ENCODE measurements at places on chromosomes 1 and 21.

DNA sequence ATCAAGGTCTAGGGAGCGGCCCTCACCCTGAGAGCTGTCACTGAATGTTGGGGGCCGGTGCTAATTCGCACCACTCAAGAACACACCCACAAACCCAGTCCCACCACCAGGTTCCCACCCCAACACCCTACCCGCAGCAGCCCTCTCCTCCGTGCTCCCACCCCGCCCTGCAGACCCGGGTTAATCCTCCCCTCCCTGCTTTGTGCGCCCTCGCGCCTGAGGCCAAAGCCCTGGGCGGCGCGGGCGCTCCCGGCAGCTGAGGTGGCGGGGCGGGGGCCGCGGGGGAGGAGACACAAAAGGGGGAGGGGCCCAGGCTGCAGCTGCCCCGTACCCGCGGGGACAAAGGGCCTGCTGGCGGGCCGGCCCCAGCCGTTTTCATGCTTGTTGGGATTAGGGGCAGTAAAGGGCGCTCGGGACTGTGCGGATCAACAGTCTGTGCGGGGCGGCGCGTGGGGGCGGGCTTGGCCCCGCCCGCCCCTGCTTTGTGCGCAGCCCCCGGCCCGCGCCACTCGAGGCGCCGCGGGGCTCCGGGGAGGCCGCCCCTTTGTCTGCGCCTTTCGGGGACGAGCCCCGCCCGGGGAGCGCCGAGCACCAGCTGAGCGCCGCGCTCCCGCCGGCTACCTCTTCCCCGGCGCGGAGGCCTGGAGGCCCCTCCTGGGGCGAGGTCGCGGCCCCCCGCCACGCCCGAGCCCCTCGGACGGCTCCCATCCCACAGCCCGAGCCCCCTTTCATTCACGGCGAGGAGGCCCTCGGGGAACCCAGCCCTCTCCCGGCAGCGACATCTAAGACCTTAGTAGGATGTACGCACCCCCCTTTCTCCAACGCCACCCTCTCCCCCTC, 10.9 kb downstream of the C1orf216 start:
- DNase-seq: peak; percentile 30

- DNase-seq: no peak
These were observed 34.6 kb upstream of the RRP15 start for GRCh38 chr1:218250492-218250891.

GRCh38 chr1:24702511-24703293, 42.5 kb upstream of the CLIC4 start:
- DNase-seq: no peak

DNA sequence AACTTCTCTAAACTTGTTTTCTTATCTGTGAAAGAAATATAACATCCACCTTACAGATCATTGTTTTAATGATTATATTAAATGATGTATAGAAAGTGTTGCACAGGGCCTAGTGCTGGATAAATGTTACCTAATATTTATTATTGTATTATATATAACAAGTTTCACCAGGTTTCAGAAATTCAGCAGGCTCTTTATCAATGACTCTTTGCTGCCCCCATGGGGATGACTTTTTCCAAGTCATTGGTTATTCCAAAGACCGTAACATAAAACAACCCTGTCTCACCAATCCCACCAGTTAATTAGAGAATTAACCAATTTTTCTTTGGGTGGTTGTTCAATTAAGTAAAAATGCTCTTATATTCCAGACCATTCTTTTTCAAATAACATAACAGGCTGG, 7.3 kb upstream of the DEDD start:
- peak; percentile 62 for DNase-seq

DNA sequence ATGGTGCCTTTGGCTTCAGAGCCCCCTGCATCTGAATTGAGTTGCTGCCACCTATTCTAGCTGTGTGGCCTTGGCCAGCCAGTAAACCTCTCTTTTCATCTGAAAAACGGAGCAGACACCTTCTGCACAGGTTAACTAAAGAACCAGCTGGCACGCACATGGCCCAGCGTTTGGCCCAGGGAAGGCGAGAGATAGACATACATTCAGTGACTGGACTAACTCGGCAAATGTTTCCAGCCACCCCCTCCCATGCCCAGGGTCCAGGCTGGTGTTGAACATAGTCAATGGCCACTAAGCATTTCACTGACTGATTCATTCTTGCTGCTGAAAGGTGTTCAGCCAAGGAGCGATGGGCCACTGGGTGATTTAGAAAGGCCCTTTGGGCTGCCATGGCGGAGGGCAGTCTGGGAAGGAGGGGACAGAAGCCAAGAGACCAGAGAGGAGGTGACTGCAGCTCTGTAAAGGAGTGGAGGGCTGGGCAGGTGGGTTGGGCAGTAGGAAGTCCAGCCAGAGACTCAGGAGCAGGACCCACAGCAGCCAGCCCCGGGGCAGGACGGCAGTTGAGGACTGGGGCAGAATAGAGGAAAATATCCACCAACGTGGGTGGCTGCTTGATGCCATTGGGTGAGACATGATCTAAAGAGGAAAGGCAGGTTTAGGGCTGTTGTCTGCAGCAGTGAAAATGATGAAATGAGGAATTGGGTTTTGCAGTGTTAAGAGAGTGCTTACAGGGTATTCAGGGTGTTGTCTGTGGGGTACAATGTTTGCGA, 184.3 kb downstream of the HIVEP3 start:
- no peak for DNase-seq

- DNase-seq: no peak
These were observed 13.6 kb downstream of the IPO9 start for GRCh38 chr1:201842472-201843027.

- DNase-seq: no peak
These were observed 95.9 kb downstream of the PLD5 start for GRCh38 chr1:242428399-242429190.

DNA sequence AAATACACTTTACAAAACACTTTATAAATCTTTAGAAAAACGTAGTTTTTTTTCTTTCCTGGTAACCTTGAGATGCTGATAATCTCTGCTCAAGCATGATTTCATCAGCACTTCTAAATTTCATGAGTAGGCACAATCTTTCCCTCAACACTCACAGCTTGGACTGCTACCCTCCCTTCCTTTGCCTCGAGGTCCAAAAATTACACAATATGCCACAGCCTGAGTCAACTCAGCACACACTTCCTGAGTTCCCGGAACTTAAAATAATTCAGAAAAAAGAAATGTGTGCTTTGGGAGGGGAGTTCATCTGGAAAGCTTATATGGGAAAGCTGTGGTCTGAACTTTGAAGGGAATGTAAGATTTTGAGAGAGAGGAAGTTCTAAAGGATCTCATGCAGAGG, 5.9 kb downstream of the CLCA2 start:
- no peak for DNase-seq

DNA sequence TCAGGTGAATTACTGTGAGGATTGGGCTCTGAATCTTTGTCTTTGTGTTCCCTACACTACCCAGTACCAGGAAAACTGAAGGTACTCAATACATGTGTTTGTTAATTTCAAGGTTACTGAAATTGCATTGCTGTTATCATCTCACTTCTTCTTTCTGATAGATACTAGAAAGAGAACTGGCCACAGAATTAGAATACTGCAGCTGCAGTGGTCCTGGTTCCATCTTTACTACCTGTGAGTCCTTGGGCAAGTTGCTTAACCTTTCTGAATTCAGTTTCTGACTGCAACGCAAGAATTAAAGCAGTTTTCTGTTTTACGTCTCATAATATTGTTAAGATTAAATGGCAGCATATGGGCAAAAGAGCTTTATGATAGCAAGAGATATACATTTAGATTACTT, 263.5 kb downstream of the LMO4 start:
- peak; percentile 15 for DNase-seq

DNA sequence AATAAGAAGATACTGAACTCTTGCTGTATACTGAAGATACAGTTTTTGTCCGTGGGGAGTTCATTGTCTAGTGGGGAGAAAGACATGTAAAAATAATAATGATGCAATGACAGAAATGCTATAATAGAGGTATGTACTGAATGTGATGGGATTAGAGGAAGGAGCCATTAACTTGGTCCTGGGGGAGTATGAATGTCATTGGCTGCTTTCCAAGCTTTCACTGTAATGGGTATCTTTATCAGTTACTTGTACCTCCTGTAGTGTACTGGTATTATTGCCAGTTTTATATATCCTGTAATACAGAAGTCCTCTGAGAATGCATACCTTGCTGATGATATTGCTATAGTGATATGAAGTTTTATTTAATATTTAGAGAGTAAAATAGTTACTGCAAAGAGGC, 7.4 kb downstream of the BTBD8 start:
- no peak for DNase-seq

GRCh38 chr1:99456536-99456935, 189.4 kb upstream of the PALMD start:
- DNase-seq: no peak

DNA sequence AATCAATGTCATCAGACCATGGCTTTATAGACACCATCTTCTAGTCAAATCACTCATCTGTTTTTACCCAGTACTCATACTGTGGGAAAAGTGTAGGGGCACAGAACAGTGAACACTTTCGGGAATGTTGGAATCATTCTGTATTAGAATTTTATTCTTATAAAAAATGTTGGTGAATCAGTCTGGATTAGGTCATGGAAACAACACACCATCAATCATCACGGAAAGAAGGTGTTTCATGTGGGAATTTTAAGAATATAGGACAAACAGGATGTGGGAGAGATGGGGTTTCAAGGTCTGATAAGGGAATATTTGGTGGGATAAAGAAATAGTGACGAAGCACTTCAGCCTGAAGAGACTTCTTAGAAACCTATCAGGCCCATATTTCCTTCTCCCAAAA, 17.3 kb downstream of the GBP1 start:
- DNase-seq: no peak

GRCh38 chr1:154575951-154576566, 8.5 kb downstream of the CHRNB2 start:
- no peak for DNase-seq

DNA sequence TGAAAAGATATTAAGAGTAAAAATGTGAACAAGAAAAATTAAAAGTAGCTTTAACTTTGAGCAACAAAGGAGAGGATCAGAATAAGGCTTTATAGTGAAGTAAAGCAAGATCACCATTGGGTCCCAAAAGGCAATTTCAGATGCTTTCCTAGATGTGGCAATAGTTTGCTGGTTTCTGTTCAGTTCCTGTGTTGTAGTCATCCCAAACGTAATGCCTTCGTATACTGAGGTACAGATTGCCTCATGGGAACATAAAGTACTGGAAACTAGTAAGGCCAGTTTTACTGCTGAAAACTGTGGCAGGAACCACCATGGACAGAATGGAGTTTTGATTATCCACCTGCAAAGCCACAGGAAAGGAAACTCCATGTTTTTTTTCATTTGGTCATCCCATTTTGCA, 283.5 kb upstream of the SGIP1 start:
- no peak for DNase-seq

- no peak for DNase-seq
These were observed 179.3 kb downstream of the KAZN start for GRCh38 chr1:14777516-14778506.

- peak; percentile 62 for DNase-seq
These were observed 1.2 kb downstream of the PABPC4 start for GRCh38 chr1:39575191-39576015.

DNA sequence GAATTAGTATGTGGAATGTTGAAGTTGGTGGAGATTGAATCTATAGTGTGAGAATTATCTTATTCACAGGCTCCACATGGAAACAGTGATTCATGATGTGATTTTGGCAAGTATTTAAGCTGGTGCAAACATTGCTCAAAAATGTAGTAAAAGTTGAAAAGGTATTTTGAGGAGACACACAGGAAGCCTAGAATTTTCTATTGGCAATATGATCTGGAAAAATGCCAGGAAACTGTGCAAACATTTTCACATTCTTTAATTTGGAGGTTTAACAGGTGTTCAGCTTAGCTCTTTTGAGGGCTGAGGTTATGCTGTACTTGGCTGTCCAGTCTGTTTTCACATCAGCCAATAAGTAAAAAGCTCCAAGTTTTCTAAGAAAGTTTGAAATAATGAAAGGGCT, 327.3 kb downstream of the RWDD3 start:
- DNase-seq: no peak

- DNase-seq: no peak
These were observed 6.2 kb downstream of the KCNA3 start for GRCh38 chr1:110668549-110668948.

DNA sequence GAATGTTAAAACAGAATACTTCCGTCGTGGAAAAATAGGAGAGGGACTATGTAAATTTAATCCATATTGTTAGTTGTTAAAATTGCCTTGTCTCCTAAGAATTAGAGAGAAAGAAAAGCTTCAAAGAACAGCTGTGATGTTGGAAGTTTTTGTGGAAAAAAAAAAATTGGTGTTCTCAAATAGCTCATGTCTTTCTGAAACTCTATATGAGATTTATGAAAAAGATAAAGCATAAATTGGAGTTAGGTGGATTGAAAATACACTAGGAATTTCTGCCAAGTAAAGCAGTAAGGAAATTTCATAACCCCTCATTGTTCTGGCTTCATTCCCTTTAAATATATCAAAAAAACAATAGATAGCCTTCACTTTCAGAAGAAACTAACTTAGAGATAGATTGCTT, 274.0 kb upstream of the ADAMTS5 start:
- DNase-seq: no peak

- DNase-seq: no peak
These were observed 36.9 kb upstream of the HHAT start for GRCh38 chr1:210291786-210292230.

DNA sequence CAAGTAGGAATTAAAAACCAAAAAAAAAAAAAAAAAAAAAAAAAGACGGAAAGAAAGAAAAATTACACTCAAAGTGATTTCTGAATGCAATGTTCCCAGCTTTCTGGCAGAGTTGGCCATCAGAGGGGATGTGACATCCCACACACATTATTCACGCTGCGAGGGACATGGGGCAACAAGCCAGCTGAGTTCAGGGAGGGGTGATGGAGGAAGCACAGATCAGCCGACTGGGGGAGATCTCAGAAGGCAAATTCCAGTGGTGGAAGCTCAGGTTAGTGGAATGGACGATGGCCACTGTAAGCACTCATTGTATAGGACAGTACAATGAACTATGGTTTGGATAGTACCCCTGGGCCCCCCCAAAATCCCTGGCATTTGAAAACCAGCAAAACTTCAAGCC, 311.9 kb downstream of the PCP4 start:
- DNase-seq: no peak

- no peak for DNase-seq
These were observed 116.8 kb upstream of the WNT4 start for GRCh38 chr1:22259551-22260282.

DNA sequence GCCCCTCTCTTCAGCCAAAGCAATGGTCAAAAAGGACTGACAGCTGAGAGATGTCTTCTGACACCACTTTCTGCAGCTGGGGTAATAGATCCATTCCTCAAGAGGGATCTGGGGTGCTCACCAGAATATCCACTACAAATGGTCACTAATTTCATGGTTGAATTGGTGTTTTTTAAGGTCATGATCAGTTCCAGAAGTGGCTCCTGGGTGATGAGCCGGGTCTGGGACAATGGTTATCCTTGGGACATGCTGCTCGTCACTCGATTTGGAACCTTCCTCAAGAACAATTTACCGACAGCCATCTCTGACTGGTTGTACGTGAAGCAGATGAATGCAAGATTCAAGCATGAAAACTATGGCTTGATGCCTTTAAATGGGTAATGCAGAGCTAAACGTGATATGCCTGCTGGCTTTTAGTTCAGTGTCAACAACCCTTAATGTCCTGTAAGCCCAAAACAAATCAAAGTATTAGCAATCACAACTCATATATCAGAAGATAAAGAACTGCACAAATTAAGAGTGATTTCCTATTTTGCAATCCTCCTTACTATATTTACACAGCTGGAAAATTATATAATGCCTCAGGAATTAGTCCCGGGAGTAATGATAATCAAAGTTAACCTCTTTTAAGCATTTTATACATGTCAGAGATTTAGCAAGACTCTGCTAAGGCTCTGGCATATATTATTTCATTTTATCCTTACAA, 20.1 kb downstream of the FMO3 start:
- no peak for DNase-seq

- no peak for DNase-seq
These were observed 7.7 kb downstream of the NOC2L start for GRCh38 chr1:951364-951763.

- DNase-seq: no peak
These were observed 10.4 kb upstream of the CDK18 start for GRCh38 chr1:205494115-205494514.

Measured in B cell (primary cell).